H4 (cell line): ENCODE measurements at places on chromosomes 5 and 9. TPM values are rescaled to one million over a fixed set of nuclear protein-coding genes. Genes with fewer than 3 reads are reported as not detected.

Gene FOXE1
- not detected in 2 replicates for total RNA-seq

- DNase-seq = no peak
Measured at GRCh38 chr9:38428062-38428461, 3.8 kb upstream of the IGFBPL1 start.

DNA sequence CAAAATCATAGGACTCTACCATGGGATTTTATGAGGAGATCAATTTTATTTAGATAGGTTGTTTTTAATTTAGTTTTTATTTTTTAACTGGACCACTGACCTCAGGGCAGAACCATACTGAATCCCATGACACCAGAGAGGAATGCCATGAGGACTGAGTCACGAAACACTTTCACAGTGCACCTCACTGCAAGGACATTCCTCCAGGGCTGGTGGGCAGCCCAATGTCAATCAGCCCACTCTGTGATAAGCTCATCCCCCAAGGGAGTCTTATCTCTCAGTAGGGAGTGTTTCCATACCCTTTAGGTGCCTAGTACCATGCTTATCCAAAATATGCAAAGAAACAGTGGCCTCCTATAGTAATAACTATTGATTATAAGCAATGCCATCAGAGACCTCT, 224.5 kb upstream of the CDH6 start:
- DNase-seq = no peak

DNA sequence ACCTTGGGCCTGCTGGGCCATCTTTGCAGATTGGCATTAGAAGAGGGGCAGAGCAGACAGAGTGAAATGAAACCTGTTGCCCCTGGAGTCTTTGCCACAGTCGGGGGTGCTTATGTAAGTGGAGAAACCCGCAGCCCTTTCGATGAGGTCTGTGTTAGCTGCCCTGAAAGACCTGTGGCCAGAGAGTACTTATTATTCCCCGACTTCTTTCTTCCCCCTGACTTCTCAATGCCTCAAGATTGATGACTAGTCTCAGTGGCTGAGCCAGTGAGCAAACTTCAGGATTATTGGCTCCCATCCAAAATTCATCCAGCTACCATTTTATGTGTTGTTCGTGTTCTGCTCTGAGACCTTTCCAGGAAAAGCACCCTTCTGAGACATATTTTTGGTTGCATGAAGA, 7.6 kb downstream of the NTRK2 start:
- DNase-seq = no peak

DNA sequence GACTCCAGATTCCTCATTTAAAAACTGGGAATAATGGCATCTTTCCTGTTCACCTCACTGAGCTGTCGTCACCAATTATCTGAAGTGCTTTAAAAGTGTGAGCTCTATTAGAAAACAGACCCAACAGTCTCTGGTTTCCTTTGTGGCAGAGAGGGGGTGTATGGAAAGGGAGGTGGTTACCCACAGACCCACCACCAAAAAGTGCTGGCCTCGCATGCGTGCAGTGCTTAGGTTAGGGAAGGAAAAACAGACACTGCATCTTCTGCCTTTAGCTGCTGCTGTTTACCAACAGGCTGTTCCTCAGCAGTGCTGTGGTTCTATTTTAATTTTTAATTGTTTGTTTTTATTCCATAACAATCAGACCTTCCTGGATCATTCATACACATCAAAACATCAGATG, 249.6 kb downstream of the PIK3R1 start:
- DNase-seq = no peak

Gene DMRTA1
- total RNA-seq = 0.54 and 1.4 TPM in 2 replicates

DNA sequence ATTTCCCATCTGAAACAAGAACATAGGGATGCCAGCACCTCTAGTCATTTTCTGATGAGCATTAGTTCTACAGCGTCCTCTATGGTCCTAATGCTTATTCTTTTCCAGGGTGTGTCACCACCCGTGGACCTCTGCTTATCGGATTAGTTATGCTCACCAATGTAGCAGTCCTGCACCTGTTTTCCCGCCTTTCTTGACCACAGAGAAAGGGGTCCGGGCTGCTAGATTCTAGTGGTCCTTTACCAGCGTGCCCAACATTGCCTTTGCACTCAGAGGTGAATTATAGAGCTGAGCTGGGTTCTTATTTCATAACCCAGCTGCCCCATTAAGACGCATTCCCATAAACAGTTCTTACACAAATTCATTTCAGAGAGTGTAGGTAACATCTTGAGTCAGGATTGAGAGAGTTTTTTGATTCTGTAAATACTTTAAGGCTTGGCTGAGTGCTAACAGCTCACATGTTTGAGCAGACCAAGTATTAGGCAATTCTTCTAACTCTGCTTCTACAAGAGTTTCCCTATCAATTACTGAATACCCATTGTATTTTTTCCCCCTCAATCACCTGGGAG, 2205.1 kb upstream of the C9orf72 start:
- no peak for DNase-seq
